ENCODE measurements at places on chromosomes 1 and 21. TPM values are rescaled to one million over a fixed set of nuclear protein-coding genes. Genes with fewer than 3 reads are reported as not detected.

The FNDC5 gene
- not detected for total RNA-seq

The PRRX1 gene
- total RNA-seq: not detected

The CADM3 gene
- not detected for total RNA-seq

The SPAG17 gene
- not detected for total RNA-seq

The GPR61 gene
- total RNA-seq: not detected

The ABCG1 gene
- not detected for total RNA-seq

The TCHHL1 gene
- not detected for total RNA-seq

The DRAXIN gene
- not detected for total RNA-seq

The ESPN gene
- total RNA-seq: not detected

The MAGI3 gene
- total RNA-seq: not detected

The LCE7A gene
- total RNA-seq: not detected

The NOS1AP gene
- total RNA-seq: not detected

The IVL gene
- not detected for total RNA-seq

The CD160 gene
- total RNA-seq: not detected

The APCS gene
- total RNA-seq: not detected

The AGT gene
- total RNA-seq: not detected

The LCE1F gene
- not detected for total RNA-seq

The PADI4 gene
- total RNA-seq: not detected

The FAM72C gene
- total RNA-seq: 13.7 TPM

Measured in Karpas-422 (cell line).